ENCODE measurements at places on chromosomes 12 and 14.

DNA sequence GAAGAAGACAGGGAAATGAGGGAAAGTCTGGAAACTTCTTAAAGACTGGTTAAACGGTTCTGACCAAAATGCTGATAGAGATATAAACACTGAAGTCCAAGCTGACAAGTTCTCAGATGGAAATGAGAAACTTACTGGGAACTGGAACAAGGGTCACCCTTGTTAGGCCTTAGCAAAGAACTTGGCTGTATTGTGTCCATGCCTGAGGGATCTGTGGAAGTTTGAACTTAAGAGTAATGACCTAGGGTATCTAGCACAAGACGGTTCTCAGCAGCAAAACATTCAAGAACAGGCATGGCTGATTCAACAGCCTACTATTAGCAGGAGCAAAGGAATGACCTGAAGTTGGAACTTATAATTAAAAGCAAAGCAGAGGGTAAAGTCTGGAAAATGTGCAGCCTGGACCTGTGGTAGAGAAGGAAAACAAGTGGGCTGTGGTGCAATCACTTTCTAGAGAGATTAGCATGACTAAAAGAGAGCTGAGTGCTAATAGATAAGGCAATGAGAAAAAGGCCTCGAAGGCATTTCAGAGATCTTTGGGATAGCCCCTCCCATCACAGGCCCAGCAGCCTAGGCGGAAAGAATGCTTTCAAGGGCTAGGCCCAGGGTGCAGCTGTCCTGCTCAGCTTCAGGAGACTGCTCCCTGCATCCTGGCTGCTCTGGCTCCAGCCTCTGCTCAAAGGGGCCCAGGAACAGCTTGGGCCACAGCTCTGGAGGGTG, 60.3 kb downstream of the ATP2B1 start:
- no peak for DNase-seq

DNA sequence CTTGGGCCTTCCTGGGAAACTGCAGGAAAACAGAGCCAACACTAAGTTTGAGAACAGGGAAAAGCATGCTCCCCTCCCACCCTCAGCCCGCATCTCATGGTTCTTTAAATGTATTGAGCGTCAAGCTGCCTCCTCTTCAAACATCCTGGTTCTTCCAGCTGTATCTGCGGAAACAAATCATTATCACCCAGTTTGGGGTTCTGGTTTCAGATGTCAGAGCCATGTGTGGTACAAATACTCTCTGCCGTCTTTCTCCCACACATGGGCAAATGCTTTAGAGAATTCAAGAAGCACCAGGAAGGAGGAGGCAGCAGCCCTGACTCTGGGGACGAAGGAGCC, 29.1 kb downstream of the JDP2 start:
- no peak for DNase-seq

- DNase-seq, result no peak
These were observed 44.9 kb downstream of the LGMN start for GRCh38 chr14:92703516-92703915.

DNA sequence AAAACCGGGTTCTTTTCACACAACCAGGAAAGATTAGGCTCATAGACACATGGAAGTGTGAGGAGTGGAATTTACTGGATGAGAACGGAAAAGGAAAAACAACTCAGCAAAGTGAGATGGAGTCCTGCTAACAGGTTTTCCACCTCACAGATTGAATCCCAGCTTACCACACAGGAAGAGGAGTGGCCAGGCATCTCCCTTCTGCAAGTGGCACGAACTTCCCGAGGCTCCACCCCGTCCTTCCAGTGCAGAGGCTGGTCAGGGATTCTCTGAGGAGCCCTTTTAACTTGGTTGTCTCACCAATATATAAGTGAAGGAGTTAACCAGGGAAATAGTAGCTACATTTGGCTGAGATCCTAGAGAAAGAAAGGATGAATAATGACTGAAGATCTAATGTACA, 102.8 kb downstream of the SCAF11 start:
- no peak for DNase-seq

DNA sequence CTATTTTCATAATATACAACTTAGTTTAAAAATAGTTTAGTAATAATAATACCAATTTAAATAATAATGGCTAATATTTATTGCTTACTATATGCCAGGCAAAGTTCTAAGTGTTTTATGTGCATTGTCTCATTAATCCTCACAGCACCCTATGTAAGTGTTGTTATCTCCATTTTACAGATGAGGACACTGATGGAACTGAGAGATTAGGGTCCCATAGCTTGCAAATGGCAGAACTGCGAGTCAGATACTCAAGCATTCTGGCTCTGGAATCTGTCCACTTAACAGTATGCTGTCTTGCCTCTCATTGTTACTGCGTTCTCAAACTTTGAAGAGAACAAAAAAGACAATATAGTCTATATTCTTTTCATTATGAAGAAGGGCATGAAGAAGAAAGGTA, 19.0 kb downstream of the AP5M1 start:
- no peak for DNase-seq

DNA sequence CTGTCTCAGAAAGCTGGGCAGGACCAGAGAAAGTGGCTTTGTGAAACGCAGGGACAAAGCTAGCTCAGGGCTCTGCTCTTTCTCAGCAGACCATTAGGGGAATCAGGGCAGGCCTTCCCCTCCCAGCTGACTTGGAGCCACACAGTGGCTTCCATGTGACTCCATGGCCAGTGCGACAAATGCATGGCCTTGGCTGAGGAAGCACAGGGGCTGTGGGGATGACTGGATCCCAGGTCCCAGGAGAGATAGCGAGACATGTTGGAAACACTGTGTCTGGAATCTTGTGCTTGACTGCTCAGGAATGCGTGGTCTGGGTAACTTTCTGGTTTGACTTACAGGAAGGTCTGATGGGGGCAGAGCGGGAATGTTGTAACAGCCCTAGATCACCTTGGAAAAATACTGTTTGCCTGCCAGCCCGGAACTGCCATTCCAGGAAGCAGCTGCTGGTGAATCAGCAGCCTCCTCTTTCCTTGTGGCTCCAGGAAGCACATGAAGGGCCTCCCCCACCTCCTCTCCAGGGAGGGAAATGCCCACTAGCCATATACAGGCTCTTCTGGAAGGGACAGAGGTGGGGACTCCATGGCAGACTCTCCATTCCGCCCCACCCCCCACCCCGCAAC, 133.5 kb upstream of the HIF1A start:
- DNase-seq, result no peak

- no peak for DNase-seq
These were observed 49.4 kb downstream of the FERMT2 start for GRCh38 chr14:52901357-52901980.

DNA sequence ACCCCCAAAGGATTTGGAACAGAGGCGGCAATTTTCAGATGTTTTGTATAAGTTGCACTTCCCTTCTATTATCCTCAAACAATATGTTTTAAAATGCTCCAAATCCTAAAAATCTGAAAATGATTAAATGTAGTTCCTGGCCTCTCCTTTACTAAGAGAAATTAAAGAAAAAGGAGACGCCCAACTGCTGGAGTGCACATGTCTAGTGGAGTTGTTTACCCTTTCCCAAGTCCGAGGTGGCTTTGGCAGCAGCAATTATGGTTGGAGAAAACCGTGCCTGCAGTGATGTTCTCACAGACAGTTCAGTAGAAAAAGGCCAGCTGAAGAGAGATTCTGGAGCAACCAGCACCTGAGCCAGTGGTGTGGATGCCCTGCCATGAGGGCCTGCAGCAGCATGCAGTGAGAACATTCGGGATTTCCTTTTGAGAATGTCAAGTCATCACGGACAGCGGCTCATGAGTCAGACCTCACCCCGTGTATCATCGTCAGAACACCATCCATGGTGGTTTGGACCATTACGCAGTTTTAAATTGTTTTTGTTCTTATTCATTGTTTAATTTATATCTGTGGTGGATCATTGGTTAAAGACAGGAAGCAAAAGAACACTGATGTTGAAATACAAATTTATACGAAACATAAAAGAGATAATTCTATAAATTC, 179.0 kb upstream of the KRR1 start:
- DNase-seq, result no peak

- DNase-seq, result no peak
These were observed 277.7 kb downstream of the VRK1 start for GRCh38 chr14:97074856-97075255.

DNA sequence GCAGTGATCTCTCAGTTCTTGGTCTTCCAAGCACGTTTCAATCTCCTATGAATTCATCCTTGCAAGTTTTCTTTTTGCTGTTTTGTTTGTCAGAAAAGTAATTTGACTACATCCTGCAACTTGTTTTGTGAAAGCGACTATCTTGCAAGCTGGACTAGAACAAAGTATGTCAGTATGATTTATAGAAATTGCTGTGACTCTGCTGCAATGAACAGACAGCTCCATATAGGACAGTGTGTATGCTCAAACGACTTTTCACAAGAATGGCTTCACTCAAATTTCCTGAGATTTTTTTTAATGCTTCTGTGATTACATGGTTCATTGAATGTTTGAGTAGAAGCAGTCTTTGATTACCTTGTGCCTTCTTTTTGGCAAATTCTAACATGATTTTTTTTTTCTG, 123.5 kb upstream of the TRHDE start:
- no peak for DNase-seq

DNA sequence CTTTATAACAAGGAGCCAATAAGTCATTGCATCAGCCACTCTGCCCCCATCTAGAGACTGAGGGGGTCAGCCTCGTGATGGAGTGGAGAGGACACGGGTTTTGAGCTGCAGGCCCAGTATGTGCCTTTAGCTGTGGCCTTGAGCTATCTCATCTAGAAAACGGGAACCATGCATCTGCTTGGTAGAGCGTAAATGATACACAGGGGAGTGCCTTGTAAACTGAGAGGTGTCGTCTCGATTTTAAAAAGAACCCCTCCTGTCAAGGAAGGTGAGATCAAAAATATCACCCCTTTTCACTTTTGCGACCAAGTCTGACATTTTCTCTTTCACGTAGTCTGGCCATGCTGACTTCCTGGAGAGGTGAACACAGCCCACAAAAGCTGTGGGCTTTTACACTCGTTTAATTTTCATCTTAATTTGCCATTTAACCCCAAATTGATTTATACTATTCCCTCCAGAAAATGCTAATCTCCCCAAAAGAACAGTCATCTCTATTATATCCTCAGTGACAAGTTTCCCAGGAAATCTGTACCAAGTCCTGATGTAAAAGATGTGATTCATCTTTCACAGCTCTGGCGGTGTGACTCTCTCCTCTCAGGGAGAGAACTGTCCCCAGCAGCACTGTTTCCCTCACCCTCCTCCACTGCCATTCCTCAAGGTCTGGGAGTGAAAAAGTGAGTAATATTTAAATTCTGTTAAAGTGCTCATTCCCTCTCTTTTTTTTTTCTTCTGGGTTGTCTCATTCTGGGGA, 30.6 kb downstream of the VCPKMT start:
- DNase-seq, result no peak

- DNase-seq, result no peak
These were observed 123.8 kb downstream of the DUSP6 start for GRCh38 chr12:89228491-89228890.

- DNase-seq, result no peak
These were observed 197.1 kb downstream of the EXOC5 start for GRCh38 chr14:57071639-57072038.
